ENCODE measurements at places on chromosomes 1 and 21. TPM values are rescaled to one million over a fixed set of nuclear protein-coding genes. Genes with fewer than 3 reads are reported as not detected.

- no peak for ATAC-seq
Measured at GRCh38 chr21:15066123-15066575, 1.3 kb upstream of the NRIP1 start.

DNA sequence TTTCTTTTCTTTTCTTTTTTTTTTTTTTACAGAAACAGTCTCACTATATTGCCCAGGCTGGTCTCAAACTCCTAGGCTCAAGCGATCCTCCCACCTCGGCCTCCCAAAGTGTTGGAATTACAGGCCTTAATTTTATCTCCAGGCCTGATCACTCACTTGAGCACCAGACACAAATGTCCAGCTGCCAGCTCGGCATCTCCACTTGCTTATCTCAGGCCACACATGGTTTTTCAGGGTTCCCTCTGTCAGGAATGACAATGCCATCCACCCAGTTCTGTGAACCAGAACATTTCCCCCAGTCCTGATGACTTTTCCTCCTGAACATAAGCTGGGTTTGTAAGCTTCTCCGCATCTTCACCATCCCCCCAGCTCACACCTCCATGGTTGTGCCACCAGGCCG is 44.6 kb upstream of the ZNF281 start:
- no peak for ATAC-seq

DNA sequence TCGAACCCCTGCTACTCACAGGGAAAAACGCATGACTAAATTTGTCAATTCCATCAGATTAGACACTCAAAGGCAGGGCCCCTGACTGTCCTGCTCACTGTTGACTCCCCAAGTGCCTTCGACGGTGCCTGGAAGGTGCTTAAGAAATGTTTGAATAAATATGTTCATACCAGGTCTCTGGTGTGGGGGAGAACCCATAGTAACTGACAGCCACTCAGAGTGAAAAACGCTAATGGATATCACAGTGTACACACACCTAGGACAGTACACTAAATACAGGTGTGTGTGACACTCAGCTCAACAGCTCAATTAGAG is 39.7 kb upstream of the WASF2 start:
- no peak for ATAC-seq

DNA sequence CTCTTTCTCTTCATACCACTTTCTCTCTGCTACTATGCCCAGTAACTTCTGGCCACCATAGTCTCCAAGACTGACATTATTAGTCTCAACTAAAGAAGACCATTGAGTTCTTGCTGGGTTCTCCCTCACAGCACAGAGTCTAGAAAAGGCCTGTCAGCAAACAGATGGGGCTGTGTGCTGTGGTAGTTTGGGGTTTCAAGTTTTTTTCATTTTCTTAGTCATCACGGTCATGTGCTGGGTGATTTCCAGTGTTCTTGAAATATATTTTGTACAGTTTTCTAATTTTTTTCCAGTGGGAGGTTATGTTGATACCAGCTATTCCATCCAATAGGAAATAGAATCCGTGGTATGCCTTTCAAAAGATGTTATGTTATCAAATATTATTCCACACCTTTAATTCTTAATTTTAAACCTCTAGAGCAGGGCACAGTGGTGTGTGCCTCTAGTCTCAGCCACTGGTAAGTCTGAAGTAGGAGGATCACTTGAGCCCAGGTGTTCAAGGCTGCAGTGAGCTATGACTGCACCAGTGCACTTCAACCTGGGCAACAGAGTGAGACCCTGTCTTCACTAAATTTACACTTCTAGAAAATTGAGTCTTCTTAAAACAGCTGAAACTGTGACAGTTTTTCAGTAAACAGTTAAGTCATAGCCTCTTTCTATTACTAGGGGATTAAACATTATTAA is 8.3 kb downstream of the CFHR2 start:
- ATAC-seq, result no peak

LRRC3 gene
- 7.8 TPM for total RNA-seq

KIRREL1 gene
- 50.7 TPM for total RNA-seq

SPRR2B gene
- not detected for total RNA-seq
